M059J (cell line): ENCODE measurements at places on chromosomes 4 and X.
A peak's percentile ranks its signal among the peaks of the same experiment; 100 is the strongest.

DNA sequence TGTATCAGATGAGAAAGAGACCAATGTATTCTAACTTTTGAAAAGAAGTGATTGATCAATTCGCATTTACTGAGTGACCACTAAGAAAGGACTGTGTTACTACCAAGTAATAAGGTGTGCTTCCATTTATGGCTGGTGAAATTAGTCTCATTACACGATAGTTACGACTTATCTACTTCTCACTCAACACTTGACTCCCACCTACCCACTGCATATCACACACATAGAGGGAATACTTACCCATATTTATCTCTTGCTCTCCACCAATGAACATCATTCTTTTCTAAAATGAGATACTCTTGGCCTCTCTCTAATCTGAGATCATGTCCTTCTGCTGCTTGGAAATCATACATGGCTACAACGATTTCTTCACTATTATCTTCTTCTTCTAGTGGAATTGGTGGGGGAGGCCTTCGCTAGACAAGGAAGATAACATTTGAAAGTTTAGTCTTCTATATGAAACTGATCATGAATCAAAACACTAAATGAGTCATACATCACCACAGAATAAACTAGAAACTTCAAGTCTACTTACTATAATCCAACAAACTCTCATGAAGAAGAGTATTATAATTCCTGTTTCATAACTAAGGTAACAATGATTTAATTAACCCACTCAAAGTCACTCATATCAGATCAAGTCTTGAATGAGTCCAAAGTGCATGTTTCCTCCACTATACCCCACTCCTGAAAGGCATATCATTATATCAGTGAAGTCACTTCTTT, 33.7 kb upstream of the TXK start:
- no peak for DNase-seq

GRCh38 chrX:19225909-19226308, 103.6 kb upstream of the ADGRG2 start:
- DNase-seq, result peak; percentile 19

- no peak for DNase-seq
Measured at GRCh38 chr4:88230969-88231771, 53.2 kb downstream of the PPM1K start.

DNA sequence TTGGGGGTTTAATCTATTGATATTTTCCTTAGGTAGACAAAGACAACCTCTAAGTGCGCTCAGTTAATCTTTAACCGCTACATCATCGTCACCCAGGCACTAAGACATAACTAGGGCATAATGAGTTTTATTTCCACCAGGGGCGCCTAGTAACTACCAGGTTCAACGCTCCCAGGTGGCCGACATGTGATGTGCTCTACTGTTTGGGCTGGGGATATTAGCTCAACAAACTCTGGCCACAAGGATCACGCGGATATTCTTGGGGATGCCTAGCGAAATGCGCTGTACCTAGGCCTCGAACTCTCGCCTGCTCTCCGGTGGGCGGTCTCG, 915 bp upstream of the RAB33B start:
- DNase-seq, result peak; percentile 75

DNA sequence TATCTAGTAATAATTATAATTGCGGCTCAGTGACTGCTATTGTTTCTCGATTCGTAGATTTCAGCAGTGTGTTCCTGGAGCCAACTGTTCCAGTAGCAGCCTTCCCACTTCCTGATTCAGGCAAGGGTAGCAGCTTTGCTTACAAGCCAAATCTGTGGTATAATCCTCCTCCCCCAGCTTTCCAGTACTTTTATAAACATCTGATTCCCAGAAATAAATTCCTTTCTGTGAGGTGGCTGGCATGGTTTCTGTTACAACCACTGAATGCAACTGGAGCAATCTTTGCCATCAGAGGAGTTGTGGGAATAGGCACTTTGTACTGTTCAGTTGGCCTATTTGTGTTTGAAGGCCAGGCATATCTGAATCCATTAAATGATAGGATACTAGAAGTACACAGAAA, 80.0 kb downstream of the GLRA3 start:
- peak; percentile 87 for DNase-seq

DNA sequence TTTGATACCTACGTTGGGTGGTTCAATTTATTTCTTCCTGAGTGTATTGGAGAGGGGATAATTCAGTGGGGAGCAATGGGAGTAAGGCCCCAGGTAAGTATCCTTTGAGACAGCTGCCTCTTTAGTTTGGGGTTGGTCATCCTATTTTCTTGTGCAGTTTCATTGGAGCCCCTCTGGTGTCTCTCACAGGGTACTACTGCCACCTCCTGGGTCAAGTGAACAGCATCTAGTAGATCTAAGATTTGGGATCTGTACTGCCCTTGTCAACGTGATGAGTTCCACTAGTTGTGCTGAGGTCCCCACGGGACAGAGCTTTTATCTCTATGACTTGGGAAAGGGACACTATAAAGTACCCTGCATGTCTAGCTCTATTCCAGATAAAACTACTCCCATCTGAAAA, 80.6 kb downstream of the PBDC1 start:
- DNase-seq, result peak; percentile 64

GRCh38 chrX:154602226-154602625, 16.9 kb downstream of the CTAG1B start:
- no peak for DNase-seq

- DNase-seq, result no peak
Measured at GRCh38 chr4:70687392-70687791, 940 bp upstream of the UTP3 start.

- DNase-seq, result no peak
Measured at GRCh38 chr4:47788126-47788525, 49.7 kb downstream of the CORIN start.

DNA sequence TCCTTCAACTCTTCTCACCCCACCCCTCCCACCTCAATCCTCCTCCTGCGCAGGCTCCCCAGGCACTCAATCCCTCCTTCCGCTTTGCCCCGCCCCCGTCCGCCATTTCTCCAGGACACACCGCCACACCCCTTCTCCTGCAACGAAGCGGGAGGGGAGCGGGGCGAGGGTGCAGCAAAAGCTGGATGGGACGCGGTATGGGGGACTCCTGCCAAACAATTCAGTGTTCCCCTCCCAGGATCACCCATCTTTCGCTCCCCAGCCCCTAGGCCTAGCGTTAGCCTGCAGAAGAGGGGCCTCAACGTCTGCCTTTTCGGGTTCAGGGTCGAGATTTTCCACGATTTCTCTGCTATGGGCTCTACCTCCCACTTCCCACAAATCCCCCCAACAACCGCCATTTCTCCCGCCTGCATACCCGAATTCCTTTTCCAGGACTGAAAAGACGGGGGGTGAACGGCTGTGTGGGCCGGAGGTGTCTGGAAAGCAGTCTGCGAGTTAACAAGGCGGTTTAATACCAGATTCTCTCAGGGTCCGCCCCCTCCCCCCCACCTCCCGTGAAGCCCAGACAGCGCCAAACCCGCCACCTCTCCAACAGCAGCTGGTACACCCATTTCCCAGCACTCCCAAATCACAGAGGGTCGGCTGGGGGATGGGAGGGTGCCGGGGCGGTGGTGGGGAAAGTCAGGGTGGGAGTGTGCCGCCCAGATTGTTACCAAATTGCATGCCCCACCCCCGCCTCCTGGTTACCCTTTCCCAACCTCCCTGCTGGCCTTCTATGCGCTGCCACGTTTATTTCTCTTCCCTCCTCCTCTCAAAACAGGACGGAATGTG, 774 bp downstream of the ARMCX2 start:
- DNase-seq, result peak; percentile 67

DNA sequence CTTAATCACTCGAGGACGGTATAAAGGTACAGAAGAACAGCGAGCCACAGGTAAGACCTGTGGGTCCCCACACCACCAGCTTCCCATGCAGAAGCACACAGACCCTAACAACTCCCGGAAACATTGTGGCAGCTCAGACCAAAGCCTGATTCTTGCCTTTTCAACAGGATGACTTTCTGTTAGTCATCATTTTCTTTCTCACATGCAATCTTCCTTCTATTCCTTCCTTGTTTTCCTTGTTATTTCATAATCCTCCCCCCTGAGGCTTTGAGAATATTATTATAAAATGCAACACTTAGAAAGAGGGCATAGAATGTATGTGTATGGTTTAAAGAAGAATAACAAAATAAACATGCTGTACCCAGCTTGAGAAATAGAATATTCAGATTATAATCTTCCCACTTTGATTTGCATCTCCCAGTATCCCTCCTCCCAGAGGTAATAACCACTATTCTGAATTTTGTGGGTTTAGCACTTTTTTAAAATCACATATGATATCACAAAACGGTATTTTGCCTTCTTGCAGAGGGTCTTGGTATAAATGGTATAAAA, 100.9 kb downstream of the FHDC1 start:
- DNase-seq, result no peak

DNA sequence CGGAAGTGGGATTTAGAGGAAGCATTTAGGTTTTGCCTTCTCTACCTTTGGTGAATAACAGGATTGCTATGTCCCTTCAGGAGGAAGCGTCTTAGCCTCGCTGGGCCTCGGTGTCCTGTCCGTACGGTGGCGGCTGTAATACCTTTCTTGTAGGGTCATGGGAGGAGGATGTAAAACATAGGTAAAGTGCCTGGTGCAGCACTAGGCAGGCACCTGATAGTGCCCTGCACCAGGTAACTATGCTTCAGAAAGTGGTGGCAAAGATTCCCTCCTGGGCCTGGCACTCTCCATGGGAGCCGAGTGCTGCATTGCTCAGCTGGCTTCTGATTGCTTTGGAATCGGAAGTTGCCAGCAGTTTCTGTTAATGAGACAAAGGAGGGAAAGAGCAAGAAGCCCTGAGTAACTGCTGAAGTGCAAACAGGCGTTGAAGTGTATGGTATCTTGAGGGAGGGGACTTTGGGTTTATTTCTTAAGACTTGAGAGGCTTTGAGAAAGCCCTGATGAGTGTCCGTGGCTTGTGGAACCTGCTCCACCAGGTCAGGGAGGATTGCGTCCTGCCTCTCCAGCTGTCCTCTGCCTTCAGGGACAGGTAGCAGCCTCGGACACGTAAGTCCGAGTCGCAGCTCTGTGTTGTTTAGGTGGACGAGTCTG, 45.8 kb downstream of the TBC1D14 start:
- DNase-seq, result no peak

- DNase-seq, result peak; percentile 43
Measured at GRCh38 chrX:119398974-119399771, at the start of gene SLC25A43. SLC25A43 (plus strand) TSS chrX:119399336; CDS start chrX:119399404, 68 bp downstream.

GRCh38 chr4:77229433-77229832, 72.4 kb downstream of the CCNG2 start:
- no peak for DNase-seq

DNA sequence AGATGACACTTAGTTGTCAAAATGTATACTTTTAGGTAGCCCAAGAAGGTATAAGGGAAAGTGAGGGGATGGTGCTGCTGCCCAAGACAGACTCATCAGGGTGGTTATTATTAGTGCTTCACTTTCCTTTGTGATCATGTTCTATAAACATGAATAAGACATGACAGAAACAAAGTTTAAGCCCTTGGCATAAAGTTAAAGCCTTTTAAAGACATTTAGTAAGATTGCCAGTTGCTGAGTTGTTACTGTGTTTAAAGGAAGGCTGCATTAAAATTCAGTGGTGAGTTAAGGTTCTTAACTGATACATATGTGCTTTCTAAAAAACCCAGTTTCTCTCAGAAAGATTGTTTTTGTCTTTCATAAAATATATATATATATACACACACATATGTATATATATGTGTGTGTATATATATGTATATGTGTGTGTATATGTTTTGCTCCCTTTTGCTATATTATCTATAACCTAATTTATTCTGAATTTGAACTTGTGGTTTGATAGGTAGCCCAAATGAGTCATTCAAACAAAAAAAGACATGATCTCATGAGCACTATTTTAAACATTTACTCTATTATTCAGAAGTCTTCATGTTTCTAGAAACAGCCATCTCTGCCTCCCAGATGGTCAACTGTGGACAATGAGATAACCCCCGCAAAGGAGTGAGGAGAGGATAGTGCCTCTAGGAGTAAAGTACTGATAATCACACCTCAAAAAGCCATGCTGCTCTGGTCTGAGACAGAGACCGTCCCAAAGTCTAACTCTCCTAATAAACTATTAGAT, 98.1 kb upstream of the OTUD4 start:
- peak; percentile 40 for DNase-seq

GRCh38 chr4:77861495-77861894, 1.1 kb upstream of the MRPL1 start:
- DNase-seq, result peak; percentile 3

DNA sequence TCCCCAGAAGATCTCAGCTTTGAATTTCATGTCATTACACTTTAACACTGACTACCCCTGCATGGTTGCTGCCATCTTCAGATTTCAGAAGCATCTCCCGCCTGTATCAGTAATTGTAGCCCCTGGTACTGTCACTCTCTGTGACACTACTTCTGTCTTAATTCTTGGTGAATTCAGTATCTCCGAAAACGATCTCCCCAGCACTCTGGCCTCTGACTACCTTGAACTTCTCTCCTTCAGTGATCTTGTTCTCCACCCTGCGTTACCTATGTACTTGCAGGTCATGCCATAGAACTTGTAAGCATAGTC, 53.8 kb upstream of the ABCG2 start:
- DNase-seq, result no peak

- peak; percentile 56 for DNase-seq
Measured at GRCh38 chr4:39613093-39613656, 25.5 kb downstream of the SMIM14 start.

- peak; percentile 65 for DNase-seq
Measured at GRCh38 chr4:1072830-1073446, 40.4 kb downstream of the RNF212 start.

GRCh38 chr4:99654361-99654761, 3.3 kb downstream of the C4orf54 start:
- peak; percentile 66 for DNase-seq

DNA sequence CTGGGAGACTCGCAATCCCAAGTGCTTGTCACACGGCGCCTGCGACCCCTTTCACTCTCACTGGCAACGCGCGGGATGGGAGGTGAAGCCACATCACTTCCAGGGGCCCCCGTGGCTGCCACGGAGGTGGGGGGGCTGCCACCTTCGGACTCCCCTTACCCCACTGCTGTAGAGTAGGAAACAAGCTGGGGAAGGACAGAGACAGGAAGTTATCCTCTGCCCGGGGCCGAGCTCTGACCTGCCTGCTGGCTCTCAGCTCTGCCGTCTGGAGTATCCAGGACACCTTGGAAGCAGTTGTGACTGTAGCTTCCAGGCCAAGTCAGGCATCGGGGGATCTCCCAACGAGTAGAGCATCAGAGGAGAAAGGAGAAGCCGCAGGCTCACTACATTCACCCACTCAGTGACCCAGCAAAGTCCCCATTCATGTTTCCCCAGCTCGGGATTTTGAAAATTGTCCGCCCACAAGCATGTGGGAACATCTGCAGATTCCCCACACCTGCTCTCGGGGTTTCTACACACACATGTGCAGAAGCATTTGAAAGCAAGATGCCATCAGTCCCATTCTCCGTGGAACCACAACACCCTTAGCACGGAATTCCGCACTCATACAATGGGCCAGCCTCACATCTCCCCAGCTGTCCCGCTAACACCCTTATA, 10.8 kb downstream of the PDZD4 start:
- peak; percentile 32 for DNase-seq

GRCh38 chr4:76009311-76009710, 2.0 kb upstream of the CXCL9 start:
- DNase-seq, result no peak

DNA sequence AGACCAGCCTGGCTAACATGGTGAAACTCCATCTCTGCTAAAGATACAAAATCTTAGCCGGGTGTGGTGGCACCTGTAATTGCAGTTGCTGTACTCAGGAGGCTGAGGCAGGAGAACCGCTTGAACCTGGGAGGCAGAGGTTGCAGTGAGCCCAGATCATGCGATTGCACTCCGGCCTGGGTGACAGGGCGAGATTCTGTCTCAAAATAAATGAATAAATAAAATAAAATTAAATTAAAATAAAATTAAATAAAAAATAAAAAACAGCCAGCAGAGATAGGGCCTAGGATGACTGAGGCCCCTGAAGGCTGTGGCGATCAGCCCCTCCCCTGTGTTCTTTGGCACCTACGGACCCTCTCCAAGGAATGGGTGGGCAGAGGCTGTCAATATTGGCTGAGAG, 22.8 kb upstream of the IL3RA start:
- DNase-seq, result no peak
